ENCODE measurements at places on chromosomes 4 and X.

DNA sequence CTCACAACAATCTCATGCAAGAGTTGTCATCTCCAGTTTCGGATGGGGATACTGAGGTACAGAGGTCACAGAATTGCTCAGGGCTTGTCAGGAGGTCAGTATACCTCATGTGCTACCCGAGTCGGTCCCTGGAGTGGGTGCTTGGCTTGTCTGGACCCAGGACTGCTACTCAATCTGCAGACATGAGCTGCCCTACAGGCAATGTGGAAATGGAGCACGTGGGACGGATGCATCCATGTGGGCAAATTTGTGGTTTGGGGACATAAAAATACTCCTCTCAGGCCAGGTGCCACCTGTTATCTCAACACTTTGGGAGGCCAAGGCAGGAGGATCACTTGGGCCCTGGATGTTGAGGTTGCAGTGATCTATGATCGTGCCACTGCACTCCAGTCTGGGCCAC is 15.8 kb downstream of the USP11 start:
- DNase-seq = no peak

DNA sequence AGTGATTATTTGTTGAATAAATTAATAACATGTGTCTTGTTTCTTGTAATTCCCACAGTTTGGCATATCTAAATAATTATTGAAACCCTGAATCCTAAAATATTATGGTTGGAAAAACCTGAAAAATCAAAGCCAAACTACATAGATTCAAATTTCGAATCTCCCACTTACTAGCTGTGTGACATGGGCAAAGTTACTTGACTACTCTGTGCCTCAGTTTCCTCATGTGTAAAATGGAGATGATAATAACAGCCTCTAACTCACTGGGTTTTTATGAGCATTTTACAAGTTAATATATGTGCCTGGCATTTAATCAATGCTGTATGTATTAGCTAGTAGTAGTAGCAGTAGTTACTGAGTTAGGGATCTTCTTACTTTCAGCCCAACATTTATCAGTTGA is 34.6 kb upstream of the BRS3 start:
- DNase-seq = no peak

- DNase-seq = peak; percentile 55
Observed at GRCh38 chr4:156677131-156677531, 294.5 kb downstream of the PDGFC start.

GRCh38 chr4:18999595-18999994 is 978.0 kb upstream of the LCORL start:
- DNase-seq = no peak

GRCh38 chrX:110310896-110311295 is 7.0 kb downstream of the AMMECR1 start:
- DNase-seq = no peak

DNA sequence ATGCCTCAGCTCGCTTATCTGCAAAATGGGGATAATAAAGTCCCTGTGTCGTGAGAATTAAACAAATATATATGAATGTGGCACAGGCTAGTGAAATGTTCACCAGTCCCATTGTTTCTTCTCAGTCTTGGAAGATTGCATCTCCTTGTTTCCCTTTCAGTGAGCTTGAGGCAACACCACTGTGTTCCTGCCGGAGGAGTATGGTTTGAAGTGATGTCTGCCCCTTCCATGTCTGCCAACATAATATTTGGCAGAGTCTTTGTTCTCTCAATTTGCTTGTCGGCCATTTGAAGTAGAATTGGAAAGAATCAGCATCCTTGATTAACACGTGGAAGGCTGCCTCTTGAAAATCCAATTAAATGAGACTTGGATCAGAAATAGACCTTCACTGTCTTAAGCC is 1088.5 kb upstream of the INTU start:
- no peak for DNase-seq

GRCh38 chr4:184994010-184994622 is 24.2 kb upstream of the HELT start:
- no peak for DNase-seq
